ENCODE measurements at places on chromosomes 16 and 17.

DNA sequence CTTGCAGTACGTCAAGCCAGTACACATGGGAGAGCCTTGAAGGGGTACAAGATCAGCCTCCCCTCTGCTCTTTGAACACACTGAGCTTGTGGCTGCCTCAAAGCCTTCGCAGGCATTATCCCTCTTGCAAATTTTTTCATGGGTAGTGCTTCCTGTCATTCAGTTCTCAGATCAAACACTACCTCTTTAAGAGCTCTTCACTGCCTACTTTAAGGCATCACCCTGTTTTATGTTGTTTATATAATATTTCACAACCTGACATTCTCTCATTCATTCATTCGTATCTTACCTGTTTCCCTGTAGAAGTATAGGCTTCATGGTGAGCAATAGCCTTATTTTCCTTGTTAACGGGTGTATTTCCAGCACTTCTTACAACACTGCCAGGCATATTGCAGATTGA lies 269.1 kb downstream of the CDH13 start:
- no peak for DNase-seq

GRCh38 chr16:70674221-70675014 lies 11.4 kb downstream of the MTSS2 start:
- no peak for DNase-seq

DNA sequence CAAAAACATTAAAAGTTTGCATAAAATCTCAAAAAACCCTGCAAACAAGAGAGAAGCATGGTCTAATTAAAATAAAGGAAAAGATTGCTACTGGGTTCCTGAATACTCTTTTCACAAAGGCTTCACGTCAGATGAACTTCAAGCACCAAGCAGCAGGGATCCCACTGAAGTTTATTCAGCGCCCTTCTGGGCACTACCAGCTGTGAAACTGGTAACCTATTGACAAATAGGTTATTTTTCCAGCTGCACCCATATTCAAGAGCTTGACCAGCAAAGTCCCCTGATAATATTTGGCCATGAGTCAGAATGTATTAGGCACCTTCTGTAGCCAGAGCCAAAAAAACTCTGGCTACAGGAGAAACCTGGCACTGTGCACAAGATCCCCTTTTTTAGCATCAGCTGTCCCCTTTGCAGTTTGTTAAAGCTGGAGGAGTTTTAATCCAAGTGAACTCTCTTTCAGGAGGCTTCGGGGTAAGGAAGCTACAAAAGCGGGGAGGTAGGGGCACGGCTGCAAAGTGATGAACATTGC lies 60.3 kb downstream of the GRIN2A start:
- DNase-seq = no peak

- DNase-seq = no peak
Measured at GRCh38 chr16:86461037-86461436, 49.3 kb upstream of the FOXF1 start.

GRCh38 chr17:53924530-53925455 lies 102.1 kb downstream of the KIF2B start:
- no peak for DNase-seq

GRCh38 chr17:31490019-31490650 lies 98.7 kb downstream of the RAB11FIP4 start:
- no peak for DNase-seq

- DNase-seq = no peak
Measured at GRCh38 chr16:2855536-2855935, 2.4 kb downstream of the PRSS22 start.

GRCh38 chr16:10847176-10847575 lies 28.6 kb upstream of the TVP23A start:
- no peak for DNase-seq

Data from GM12878 (cell line).